ENCODE measurements at places on chromosomes 11 and 22.

GRCh38 chr11:119612814-119613213 lies 116.2 kb downstream of the NECTIN1 start:
- DNase-seq: no peak

DNA sequence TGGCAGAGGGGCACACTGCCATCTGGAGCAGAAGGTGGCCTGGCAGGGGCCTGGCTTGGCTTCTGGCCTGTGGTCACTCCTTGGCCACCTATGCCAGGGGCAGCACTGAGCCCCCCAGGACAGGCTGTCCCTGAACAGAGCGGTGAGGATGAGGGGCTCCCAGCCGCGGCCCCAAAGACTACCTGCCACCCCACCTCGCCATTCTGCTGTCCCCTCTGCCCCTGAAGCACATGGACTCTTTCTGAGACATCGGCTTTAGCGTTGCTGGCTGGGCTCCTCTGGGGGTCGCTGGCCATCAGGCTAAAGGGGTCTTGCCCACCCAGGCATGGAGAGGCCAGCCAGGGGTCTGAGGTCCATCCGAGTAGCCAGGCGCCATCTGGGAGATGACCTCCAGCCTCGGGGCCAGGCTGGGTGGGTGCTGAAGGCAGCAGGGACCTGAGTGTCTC lies 87.8 kb downstream of the WNT7B start:
- no peak for DNase-seq

- DNase-seq: no peak
Observed at GRCh38 chr22:28058036-28058435, 139.0 kb upstream of the PITPNB start.

DNA sequence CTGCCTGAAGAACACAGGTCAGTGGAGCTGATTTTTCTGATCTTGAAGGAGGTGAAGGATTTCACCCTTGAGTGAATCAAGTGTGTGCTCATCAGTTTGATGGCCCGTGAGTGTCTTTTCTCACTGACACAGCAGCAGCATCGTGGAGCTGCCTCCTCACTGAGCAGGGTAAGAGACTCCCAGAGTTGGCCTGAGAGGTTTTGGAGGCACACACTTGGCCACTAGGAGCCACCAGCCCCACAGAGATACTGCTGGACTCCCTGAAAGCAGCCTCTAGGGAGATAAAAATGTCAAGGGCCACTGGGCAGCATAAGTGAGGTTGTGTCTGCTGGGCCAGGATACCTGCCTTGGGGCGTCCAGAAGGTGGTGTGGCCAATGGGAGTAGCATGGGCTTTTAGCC lies 245.4 kb downstream of the GRIK4 start:
- DNase-seq: no peak

GRCh38 chr22:36183446-36183845 lies 18.2 kb downstream of the APOL4 start:
- no peak for DNase-seq

- DNase-seq: no peak
Observed at GRCh38 chr11:46658259-46658658, 40.9 kb downstream of the ATG13 start.

DNA sequence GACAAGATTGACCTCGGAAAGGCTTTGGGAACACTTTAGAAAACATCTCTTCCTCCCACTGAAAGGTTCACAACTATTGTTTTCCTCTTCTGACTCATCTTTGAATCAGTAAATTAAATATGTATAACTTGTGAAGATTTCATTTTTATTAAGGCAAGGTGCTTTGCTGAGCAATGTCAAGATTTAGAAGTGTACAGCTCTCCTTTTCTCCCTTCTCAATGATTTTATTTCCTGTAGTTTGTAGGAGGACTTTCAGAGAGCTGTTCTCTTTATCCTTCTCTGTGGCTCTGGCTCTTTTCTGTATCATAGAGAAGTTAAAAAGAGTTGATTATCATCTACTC lies 594.2 kb downstream of the METTL15 start:
- DNase-seq: no peak

- no peak for DNase-seq
Observed at GRCh38 chr22:40542821-40543540, 93.5 kb downstream of the MRTFA start.

- no peak for DNase-seq
Observed at GRCh38 chr11:2931771-2932738, 2.8 kb upstream of the PHLDA2 start.

- DNase-seq: peak; percentile 90
Observed at GRCh38 chr11:62880803-62881578, at the start of gene SLC3A2. Gene SLC3A2 (plus strand): TSS chr11:62880896. CDS start chr11:62881024, 128 bp downstream.

DNA sequence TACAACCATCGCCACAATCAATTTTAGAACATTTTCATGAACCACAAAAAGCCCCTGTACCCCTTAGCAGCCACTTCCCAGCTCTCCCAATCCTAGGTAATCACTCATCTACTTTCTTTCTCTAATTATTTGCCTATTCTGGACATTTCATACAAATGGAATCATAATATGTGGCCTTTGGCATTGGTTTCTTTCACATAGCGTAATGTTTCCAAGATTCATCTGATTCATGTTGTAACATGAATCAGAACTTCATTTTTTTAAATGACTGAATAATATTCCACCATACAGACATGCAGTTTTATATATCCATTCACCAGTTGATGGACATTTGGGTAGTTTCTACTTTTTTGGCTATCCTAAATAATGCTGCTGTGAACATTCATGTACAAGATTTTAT lies 56.2 kb upstream of the RCN1 start:
- DNase-seq: no peak

GRCh38 chr11:92226331-92227229 lies 2.0 kb downstream of the FAT3 start:
- no peak for DNase-seq

GRCh38 chr11:67286621-67287333 lies 2.3 kb upstream of the ANKRD13D start:
- no peak for DNase-seq

- DNase-seq: no peak
Observed at GRCh38 chr11:100543386-100543785, 143.7 kb upstream of the ARHGAP42 start.

GRCh38 chr11:45285930-45286632 lies at the start of gene SYT13:
Gene SYT13 (minus strand): TSS chr11:45286341. CDS start chr11:45286207, 134 bp downstream.
- DNase-seq: no peak

- DNase-seq: no peak
Observed at GRCh38 chr11:122113836-122114825, 1.9 kb downstream of the BLID start.

DNA sequence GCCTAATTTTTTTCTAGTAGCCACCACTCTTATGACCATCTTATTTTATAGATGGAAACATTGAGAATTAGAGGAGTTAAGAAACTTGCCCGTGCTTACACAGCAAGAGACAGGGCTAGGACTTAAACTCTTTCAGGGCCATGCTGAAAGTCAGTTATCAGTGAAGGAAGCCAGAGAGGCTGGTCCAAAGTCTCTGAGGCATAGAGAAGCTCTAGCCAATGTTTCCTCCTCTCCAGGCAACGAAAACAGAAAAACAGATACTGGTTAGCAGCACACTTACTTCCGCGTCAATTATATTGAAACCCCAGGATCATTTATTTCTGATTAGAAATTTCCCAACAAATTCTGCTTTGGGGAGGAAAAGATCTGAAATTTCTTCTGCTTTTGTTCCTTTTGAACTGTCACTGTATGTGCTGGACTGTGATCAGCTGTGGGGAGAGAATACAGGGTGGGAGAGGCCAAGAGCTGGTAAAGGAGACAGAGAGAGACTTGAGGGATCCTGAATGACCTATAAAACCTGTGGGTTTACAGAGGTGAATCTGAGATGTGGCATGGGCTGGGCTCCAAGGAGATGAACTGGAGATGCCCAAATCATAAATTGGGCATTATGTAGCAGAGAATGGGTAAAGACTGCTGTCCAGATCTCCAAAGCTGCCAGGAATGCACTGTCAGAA lies 37.5 kb upstream of the CAPRIN1 start:
- DNase-seq: no peak

DNA sequence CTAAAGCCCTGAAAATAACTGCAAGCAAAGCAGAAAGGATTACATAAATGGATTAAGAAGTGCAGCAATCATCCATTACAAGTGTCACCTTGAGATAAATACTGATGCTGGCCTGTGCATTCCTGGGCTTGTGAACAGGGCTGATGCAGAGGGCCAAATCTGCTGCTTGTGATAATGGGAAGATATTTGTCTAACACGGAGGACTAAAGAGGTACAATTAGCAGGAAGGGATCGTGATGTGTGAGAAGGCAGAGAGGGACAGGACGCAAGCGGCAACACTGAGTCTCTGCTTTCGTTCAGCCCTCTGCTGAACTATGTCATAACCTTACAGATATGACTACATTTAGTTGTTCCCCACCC lies 107.7 kb upstream of the DDI1 start:
- no peak for DNase-seq

GRCh38 chr11:67538306-67538705 lies 15.1 kb upstream of the CABP2 start:
- no peak for DNase-seq

GRCh38 chr11:44483919-44484610 lies 81.4 kb upstream of the CD82 start:
- no peak for DNase-seq

DNA sequence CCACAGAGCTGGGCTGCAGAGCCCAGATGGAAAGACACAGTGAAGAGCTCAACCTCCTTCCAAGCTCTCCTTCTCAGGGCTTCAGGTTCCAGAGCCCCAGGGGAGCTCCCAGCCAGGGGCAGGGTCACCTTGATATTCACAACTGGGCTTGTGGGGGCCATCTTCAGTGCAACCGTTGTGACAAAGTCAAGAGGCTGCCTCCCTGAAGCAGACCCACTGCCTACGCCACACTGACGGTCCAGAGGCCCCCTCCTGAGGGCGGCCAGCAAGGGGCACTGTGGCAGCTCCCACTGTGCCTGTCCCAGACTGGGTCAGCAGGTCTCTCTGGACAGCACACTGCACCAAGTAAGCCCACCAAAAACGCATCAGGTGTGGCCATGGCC lies 84.1 kb downstream of the DGCR2 start:
- no peak for DNase-seq

- no peak for DNase-seq
Observed at GRCh38 chr11:102781676-102782075, 1.2 kb upstream of the MMP10 start.

DNA sequence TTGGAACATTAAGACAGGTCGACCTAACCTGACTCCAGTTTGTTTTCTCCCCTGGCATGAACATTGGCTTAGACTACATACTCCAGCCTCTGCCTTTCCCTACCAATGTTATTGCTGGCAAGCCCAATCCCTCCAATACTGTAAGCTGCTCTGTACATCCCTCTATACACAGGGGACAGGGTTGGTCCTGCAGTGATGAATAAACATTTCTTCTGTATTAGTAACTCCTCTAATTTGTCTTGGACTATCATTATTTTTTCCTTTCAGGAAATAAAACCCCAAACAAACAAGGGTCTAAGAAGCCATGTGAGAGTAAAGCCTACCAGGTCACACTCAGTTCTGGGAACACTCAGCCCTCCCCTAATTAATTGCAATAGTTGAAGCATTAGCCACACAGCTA lies 35.1 kb upstream of the FJX1 start:
- DNase-seq: no peak

DNA sequence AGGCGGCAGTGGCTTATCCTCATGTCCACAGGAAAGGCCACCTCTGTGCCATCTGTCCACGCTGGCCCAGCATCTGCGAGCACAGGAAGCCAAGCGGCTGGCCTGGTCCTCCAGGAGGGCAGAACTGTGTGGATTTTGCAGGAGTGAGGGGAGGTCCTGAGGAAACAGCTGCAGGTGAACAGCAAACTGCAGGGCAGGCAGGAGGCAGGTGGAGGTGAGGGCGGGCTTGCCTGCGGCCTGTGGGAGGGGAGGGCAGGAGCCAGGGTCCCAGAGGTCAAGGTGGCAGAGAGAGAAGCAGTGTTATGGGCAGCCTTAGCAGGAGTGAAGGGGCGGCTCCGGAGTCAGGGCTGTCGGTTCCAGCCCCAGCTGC lies 369.7 kb downstream of the SHANK2 start:
- DNase-seq: no peak

DNA sequence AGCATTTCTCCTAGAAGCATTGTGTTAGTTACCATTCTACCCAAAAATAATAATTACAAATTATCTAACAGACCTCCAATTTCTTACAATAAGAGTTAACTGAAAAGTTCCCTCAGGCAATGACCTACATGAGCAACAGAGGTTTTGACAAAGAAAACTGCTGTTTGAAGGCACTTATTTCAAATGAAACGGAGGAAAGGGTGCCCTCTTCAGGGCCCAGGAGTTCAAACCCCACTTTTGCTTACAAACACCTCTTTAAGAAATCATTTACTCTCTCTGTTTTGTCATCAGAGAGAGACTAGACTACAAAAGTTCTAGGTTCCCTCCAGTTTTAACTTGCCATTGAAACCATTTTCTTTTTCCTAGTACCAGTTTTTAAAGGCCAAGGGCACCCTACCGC lies 56.7 kb downstream of the AMBRA1 start:
- no peak for DNase-seq

- no peak for DNase-seq
Observed at GRCh38 chr11:130071211-130071712, 1.6 kb downstream of the APLP2 start.

DNA sequence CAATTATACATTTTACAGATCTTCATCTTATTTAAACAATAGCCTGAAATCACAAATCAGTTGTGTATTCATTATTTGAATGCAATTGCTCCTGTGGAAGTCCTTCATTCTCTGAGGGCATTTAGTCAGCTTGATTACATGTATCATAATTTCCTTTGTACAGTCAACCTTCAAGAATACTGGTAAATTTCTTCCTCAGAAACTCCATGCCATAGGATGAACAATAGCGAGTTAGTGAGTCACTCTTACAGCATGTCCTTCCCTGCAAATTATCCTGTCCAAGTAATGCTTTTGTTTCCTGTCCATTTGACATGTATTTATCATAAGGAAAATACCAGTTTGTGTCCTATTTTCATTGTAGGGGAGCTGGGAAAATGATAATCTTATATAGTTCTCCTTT lies 3.8 kb downstream of the OR10S1 start:
- DNase-seq: no peak

- DNase-seq: no peak
Observed at GRCh38 chr11:26018336-26018735, 313.6 kb upstream of the ANO3 start.

DNA sequence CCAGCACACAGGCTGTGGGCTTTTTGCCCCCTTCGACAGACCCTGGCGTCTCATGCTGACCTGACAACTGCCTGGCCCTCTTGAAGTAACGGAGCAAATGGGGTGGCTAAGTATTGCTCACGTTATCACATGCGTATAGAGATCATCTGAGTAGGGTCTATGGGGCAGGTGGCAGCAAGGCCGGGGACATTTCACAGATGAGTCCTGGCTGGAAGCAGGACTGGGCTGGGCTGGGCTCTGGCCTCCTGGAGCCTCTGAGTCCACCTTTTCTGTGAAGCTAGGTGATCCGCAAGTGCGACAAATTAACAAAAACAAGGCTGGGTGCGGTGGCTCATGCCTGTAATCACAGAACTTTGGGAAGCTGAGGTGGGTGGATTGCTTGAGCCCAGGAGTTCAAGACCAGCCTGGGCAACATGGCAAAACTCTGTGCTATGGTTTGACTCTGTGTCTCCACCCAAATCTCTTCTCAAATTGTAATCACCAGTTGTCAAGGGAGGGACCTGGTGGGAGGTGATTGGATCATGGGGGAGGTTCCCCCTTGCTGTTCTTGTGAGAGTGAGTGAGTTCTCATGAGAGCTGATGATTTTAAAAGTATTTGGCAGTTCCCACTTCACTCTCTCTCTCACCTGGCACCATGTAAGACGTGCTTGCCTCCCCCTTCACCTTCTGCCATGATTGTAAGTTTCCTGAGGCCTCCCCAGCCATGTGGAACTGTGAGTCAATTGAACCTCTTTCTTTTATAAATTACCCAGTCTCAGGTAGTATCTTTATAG lies 122.0 kb downstream of the MPPED1 start:
- no peak for DNase-seq

- peak; percentile 80 for DNase-seq
Observed at GRCh38 chr11:128831174-128832120, 35.6 kb downstream of the KCNJ1 start.
